ENCODE measurements at places on chromosomes 1 and 21.

GRCh38 chr1:7595336-7595735 is 175.8 kb upstream of the VAMP3 start:
- DNase-seq: no peak

GRCh38 chr21:32946654-32947053 is 79.1 kb upstream of the OLIG2 start:
- DNase-seq: no peak

DNA sequence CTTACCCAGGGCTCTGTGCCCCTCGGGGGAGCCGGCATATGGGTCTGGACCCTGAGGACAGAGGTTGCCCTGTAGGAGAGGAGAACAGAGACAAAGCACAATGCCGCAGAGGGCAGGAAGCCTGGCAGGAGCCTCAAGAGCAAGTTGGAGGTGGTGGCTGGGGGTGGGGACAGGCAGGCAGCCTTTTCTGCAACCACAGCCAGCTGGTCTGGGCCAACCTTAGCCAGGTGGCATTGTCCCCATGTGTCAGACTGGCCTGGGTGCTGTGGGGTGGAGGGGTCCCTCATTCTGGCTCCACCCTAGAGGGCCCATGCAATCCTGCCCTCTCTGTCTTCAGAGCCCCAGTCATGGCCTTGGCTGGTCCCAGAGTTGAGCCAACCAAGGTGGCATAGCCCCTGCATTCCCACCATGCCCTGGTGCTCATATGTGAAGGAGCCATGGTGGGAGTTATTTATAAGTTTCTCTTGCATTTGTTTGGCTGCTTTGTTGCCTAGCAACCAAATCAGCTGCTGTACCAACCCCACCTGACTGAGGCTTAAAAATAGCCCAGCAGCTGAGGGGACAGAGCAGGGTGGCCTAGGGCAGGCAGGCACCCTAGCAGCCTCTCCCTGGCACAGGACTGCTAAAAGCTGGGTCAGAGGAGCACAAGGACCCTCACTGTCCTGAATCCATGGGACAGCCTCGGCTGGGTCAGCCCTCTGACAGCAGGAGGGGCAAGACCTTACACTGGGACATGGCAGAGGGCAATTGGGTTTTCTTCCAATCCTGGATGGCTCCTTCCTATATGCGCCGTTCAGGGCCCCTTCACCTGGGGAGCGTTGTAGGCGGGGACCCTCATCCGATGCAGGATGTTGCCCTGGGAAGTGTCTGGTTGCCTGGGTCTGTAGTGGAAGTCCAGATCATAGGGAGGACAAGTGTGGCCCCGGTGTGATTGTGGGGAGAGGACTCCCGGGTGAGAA is 19.5 kb downstream of the MAP7D1 start:
- DNase-seq: peak; percentile 73

- no peak for DNase-seq
These were observed 733 bp downstream of the KDM5B start for GRCh38 chr1:202807451-202807925.

DNA sequence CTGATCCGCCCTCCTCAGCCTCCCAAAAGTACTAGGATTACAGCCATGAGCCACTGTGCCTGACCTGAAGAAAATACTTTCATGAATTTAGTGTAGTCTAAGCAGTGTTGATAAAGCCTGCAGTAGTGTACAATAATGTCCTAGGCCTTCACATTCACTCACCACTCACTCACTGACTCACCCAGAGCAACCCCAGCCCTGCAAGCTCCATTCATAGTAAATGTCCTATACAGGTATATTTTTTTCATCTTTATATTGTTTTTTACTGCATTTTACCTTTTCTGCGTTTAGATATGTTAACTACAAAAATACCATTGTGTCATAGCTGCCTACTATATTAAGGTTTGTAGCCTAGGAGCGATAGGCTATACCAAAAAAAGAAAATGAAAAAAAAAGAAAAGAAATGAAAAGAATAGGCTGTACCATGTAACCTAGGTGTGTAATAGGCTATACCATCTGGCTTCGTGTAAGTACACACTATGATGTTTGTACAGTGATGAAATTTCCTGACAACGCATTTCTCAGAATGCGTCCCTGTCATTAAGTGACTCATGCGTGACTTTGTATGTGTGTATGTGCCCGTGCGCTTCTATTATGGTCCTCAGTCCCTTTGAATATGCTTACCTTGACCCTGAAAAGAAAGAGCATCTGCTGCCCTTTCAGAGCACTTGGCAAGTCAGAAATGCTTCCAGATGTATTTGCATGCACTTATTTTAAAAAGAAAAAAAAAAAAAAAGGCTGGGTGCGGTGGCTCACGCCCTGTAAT is 9.2 kb upstream of the SLAMF8 start:
- peak; percentile 6 for DNase-seq

- DNase-seq: peak; percentile 69
These were observed 47.6 kb downstream of the RHOU start for GRCh38 chr1:228782662-228783417.

GRCh38 chr1:230684146-230684545 is 29.8 kb downstream of the AGT start:
- DNase-seq: no peak

GRCh38 chr1:117710710-117711109 is 104.9 kb downstream of the TENT5C start:
- DNase-seq: no peak

- no peak for DNase-seq
These were observed 22.7 kb downstream of the ZBTB8OS start for GRCh38 chr1:32627596-32628162.

DNA sequence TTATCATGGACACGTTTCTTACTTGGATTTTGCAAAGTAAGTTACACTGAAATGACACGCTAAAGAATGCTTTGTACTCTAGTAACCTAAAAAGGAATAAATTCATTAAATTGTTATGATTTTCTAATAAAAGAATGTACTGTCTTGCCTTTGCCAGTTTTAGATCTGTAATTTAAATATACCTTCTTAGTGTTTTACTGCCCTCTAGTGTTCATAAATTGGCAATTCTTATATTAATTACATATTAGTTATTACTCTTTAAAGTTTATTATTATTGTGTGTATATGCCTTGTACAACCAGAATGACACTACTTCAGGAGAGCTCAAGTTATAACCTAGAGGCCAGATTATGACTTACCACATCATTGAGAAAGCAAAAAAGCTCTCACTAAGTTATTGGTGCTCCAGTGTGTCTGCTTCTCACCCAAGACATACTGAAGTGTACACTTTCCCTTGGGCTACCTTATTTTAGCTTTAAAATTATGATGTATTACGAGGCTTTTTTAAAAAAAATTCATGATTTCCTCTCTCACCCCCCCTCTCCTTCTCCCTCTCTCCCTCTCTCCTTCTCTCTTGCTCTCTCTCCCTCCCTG is 169.9 kb downstream of the HS2ST1 start:
- DNase-seq: peak; percentile 73

GRCh38 chr1:117638759-117639158 is 32.9 kb downstream of the TENT5C start:
- no peak for DNase-seq

DNA sequence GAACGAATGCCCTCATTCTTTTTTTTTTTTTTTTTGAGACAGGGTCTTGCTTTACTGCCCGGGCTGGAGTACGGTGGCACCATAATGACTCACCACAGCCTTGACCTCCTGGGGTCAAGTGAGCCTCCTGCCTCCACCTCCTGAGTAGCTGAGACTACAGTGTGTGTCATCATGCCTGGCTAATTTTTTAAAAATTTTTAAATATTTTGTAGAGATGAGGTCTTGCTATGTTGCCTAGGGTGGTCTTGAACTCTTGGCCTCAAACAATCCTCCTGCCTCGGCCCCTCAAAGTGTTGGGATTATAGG is 69.4 kb downstream of the ALG14 start:
- peak; percentile 28 for DNase-seq

- peak; percentile 55 for DNase-seq
These were observed 24.9 kb downstream of the ZC3H11B start for GRCh38 chr1:219587801-219588561.

DNA sequence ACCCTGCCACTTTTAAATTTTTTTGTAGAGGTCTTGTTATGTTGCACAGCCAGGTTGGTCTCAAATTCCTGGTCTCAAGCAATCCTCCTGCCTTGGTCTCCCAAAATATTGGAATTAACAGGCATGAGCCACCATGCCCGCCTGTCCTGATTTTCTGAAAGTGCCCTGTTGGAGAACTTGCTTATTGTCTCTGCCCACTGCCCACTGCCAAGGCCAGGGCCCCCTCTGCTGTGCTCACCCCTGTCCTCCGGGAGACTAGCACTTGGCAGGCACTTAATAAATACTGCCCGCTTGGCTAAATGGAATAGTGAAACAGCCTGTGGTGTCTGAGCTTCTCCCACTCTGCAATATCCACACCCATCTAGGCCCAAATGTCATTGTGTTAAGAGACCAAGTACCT is 35.7 kb downstream of the CTNNBIP1 start:
- DNase-seq: no peak

GRCh38 chr1:35962952-35963351 is 32.0 kb downstream of the AGO3 start:
- no peak for DNase-seq

GRCh38 chr1:64703600-64703999 is 41.3 kb upstream of the RAVER2 start:
- no peak for DNase-seq

DNA sequence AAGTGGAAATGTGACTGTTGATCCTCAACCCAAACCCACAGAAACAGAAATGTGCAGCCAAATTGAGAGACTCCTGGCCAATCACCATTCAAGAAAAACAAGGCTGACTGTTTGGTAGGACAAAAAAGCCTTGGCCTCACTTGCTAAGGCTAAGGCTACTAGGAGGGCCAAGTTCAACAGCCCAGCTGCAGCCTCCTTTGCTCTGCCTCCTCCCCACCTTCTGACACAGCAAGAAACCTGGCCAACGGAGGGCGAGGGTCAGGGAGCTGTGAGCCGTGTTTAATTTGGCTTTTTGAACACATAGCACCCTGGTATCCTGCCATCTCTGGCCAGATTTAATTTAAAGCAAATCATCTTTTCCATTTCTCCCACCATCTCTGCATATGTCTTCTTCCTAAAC is 165.8 kb upstream of the RAB4A start:
- DNase-seq: no peak

GRCh38 chr1:97164276-97164639 is 442.7 kb downstream of the PTBP2 start:
- no peak for DNase-seq

GRCh38 chr1:48908606-48909005 is 131.9 kb upstream of the BEND5 start:
- DNase-seq: no peak

DNA sequence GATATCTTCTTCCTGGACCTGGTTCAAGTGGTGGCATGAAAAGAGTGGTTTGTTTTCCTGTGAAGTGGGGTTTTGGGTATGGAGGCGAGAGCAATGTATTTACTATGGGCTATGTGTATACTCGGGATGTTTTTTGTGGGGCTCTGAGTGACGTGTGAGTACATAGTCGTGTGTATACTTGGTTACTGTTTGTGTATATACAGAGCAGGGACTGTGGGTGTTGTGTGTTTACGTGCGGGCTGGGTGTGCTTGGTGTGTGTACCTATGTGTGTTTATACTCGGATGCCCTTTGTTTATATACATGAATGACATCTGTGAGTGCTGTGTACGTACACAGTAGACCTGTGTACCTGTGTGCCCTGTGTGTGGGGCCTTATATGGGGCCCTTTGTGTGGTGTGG is 50.0 kb downstream of the YARS1 start:
- DNase-seq: no peak
